ENCODE measurements at places on chromosomes 3 and 15. TPM values are rescaled to one million over a fixed set of nuclear protein-coding genes. Genes with fewer than 3 reads are reported as not detected.

DNA sequence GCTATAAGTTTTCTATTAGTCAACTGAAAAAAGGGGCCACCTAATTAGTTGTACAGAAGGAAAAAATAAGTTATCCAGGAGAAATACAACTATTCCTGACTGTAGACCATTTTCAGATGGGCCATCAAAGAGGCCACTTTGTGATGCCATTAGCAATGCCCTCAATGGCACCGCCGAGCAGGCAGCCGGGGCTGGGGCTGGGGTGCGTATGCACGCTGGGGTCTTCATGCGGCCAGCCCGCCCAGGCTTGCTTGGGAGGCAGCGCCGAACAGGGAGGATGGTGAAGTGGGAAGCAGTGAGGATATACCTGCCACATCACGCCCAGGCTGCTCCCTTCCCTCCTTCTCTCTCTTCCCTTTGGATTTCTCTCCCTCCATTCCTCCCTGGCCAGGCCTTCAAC lies 128.4 kb downstream of the XXYLT1 start:
- no peak overlapping the region for H3K4me3 ChIP-seq
- peaks cover 7% of the 10 kb centered on the region for H3K36me3 ChIP-seq
- no peak overlapping the region for H3K27ac ChIP-seq
- no peaks in the 10 kb centered on the region for H3K27me3 ChIP-seq

GRCh38 chr3:24046214-24046613 lies 101.1 kb downstream of the NR1D2 start:
- no peaks in the 10 kb centered on the region for H3K4me1 ChIP-seq
- no peak for DNase-seq
- H3K27ac ChIP-seq: no peak overlapping the region
- H3K4me3 ChIP-seq: no peak overlapping the region
- no peaks in the 10 kb centered on the region for H3K36me3 ChIP-seq

DNA sequence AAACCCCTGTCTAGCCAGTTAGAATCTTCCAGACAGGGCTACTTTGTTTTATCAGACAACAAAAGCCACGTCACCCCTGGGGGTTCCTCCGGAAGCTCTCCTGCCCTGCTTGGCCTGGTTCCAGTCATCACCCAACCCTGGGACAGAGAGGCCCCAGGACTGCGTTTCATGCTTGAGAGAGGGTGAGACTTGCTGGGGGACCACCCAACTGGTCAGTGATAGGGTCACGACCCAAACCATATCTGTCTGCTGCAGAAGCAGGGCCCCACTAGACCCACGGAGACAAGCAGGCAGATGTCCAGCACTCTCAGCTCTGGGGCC lies 1.2 kb downstream of the NT5DC2 start:
- H3K27ac ChIP-seq: peak overlapping the region; percentile 82
- peak; percentile 89 for DNase-seq
- H3K27me3 ChIP-seq: no peaks in the 10 kb centered on the region
- peaks cover 51% of the 10 kb centered on the region for H3K4me1 ChIP-seq
- H3K4me3 ChIP-seq: peak overlapping the region; percentile 75

GRCh38 chr3:69391554-69391953 lies 5.7 kb upstream of the FRMD4B start:
- no peak for DNase-seq
- H3K36me3 ChIP-seq: no peaks in the 10 kb centered on the region
- no peak overlapping the region for H3K4me3 ChIP-seq
- no peaks in the 10 kb centered on the region for H3K27me3 ChIP-seq
- no peaks in the 10 kb centered on the region for H3K4me1 ChIP-seq

- H3K27ac ChIP-seq: no peak overlapping the region
- no peaks in the 10 kb centered on the region for H3K36me3 ChIP-seq
- H3K27me3 ChIP-seq: no peaks in the 10 kb centered on the region
- H3K4me3 ChIP-seq: no peak overlapping the region
- H3K4me1 ChIP-seq: no peaks in the 10 kb centered on the region
- no peak for DNase-seq
These were observed 84.6 kb upstream of the SLC7A14 start for GRCh38 chr3:170670504-170670903.

- H3K4me1 ChIP-seq: no peaks in the 10 kb centered on the region
- H3K27me3 ChIP-seq: no peaks in the 10 kb centered on the region
These were observed 18.9 kb upstream of the SLC27A2 start for GRCh38 chr15:50162969-50163718.

GRCh38 chr3:73060302-73060723 lies 1.1 kb upstream of the EBLN2 start:
- DNase-seq: no peak
- no peak overlapping the region for H3K27ac ChIP-seq
- no peaks in the 10 kb centered on the region for H3K4me1 ChIP-seq
- H3K36me3 ChIP-seq: peaks cover 64% of the 10 kb centered on the region
- H3K4me3 ChIP-seq: no peak overlapping the region

GRCh38 chr3:11600501-11601282 lies 43.0 kb downstream of the VGLL4 start:
- peaks cover 14% of the 10 kb centered on the region for H3K4me1 ChIP-seq
- no peaks in the 10 kb centered on the region for H3K27me3 ChIP-seq
- H3K4me3 ChIP-seq: no peak overlapping the region
- no peak for DNase-seq

- no peaks in the 10 kb centered on the region for H3K36me3 ChIP-seq
- no peak overlapping the region for H3K4me3 ChIP-seq
- no peak overlapping the region for H3K27ac ChIP-seq
- H3K4me1 ChIP-seq: no peaks in the 10 kb centered on the region
- peaks cover 5% of the 10 kb centered on the region for H3K27me3 ChIP-seq
These were observed 569 bp upstream of the ALDH1A3 start for GRCh38 chr15:100879061-100879463.

- H3K36me3 ChIP-seq: 0 out of 3 replicates have a peak, but pooled peaks cover under 1% of the 10 kb centered on the region
- H3K4me1 ChIP-seq: peaks cover 34% of the 10 kb centered on the region
- H3K27me3 ChIP-seq: no peaks in the 10 kb centered on the region
These were observed 9.0 kb downstream of the MYD88 start for GRCh38 chr3:38147421-38147820.

- H3K27ac ChIP-seq: no peak overlapping the region
- DNase-seq: no peak
- peaks cover 59% of the 10 kb centered on the region for H3K27me3 ChIP-seq
- H3K4me3 ChIP-seq: no peak overlapping the region
These were observed 12.7 kb downstream of the OXTR start for GRCh38 chr3:8756671-8757070.

DNA sequence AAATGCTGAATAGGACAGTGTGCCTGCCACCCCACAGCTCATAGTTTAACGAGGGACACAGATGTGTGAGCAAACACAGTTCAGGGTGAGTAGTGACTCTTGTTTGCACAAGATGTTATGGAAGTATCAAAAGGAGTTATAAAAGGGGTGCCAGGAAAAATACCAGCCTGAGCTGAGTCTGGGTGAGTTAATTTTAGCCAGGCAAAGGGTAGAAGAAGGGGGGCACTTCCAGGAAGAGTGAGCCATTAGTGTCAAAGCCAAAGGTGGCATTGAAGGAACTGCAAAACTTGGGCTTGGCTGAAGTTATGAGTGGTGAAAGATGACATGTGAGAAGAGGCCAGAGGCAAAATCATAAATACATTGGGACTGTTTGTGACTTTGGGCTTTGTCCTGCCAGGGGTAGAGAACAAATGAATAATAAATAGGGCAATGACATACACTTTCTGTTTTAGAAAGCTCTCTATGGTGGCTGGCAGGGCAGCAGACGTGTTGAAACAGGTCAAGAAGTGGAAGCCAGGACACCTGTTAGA lies 1.9 kb upstream of the SPPL2A start:
- no peaks in the 10 kb centered on the region for H3K36me3 ChIP-seq
- no peak for DNase-seq
- H3K4me1 ChIP-seq: peaks cover 14% of the 10 kb centered on the region
- no peak overlapping the region for H3K27ac ChIP-seq
- H3K4me3 ChIP-seq: no peak overlapping the region

DNA sequence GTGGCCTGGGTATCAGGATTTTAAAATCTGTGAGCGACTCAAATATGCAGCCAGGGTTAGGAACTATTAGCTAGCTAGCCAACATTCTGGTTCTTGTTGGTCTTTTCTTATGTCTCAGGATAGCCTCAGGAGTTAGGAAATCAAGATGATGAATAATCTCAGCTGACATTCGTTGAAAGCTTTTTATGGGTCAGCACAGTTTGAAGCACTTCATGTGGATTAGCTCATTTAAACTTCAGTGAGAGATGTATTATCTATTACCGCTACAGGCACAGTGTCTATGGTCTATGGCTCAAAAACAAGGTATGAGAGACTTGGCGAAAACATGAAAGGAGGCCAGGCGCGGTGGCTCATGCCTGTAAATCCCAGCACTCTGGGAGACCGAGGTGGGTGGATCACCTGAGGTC lies 187.5 kb upstream of the THRB start:
- H3K27me3 ChIP-seq: no peaks in the 10 kb centered on the region
- H3K36me3 ChIP-seq: no peaks in the 10 kb centered on the region
- H3K27ac ChIP-seq: no peak overlapping the region
- DNase-seq: no peak
- H3K4me3 ChIP-seq: no peak overlapping the region

GRCh38 chr3:126448136-126448892 lies 27.4 kb downstream of the ZXDC start:
- H3K4me3 ChIP-seq: no peak overlapping the region
- H3K36me3 ChIP-seq: peaks cover 30% of the 10 kb centered on the region
- H3K27me3 ChIP-seq: no peaks in the 10 kb centered on the region
- DNase-seq: no peak
- no peak overlapping the region for H3K27ac ChIP-seq
- no peaks in the 10 kb centered on the region for H3K4me1 ChIP-seq

DNA sequence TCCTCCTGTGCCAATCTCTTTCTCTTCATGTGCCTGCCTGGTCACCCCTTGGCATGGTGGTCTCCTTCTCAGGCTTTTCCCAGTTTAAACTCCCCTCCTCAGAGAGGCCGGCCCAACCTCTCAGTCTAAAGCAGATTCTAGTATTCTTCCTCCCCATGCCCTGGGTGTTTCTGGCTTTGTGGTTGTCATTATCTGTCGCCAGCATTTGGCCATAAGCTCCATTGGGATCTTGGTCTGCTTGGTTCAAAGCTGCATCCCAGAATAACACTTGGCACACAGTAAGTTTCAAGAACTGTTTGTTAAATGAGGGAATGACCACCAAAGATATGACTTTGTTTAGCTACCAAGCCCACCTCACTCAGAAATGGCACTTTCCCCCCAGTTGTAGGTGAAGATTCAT lies 11.2 kb upstream of the RAD18 start:
- H3K27me3 ChIP-seq: peaks cover 11% of the 10 kb centered on the region
- no peak for DNase-seq
- H3K4me3 ChIP-seq: no peak overlapping the region
- no peak overlapping the region for H3K27ac ChIP-seq
- H3K4me1 ChIP-seq: no peaks in the 10 kb centered on the region

GRCh38 chr3:159886050-159886449 lies 102.6 kb upstream of the IL12A start:
- 0 out of 2 replicates have a peak, but pooled peaks cover 3% of the 10 kb centered on the region for H3K27me3 ChIP-seq
- no peaks in the 10 kb centered on the region for H3K36me3 ChIP-seq
- no peak overlapping the region for H3K27ac ChIP-seq
- no peak overlapping the region for H3K4me3 ChIP-seq

- H3K27me3 ChIP-seq: no peaks in the 10 kb centered on the region
- no peak overlapping the region for H3K27ac ChIP-seq
- no peak overlapping the region for H3K4me3 ChIP-seq
- no peaks in the 10 kb centered on the region for H3K36me3 ChIP-seq
- no peaks in the 10 kb centered on the region for H3K4me1 ChIP-seq
These were observed 142.8 kb upstream of the PLSCR5 start for GRCh38 chr3:146747928-146748327.

- H3K36me3 ChIP-seq: no peaks in the 10 kb centered on the region
- H3K27me3 ChIP-seq: no peaks in the 10 kb centered on the region
- no peak overlapping the region for H3K4me3 ChIP-seq
- H3K27ac ChIP-seq: no peak overlapping the region
- no peak for DNase-seq
These were observed 17.4 kb upstream of the ST3GAL6 start for GRCh38 chr3:98745718-98746117.

- H3K36me3 ChIP-seq: no peaks in the 10 kb centered on the region
- peak; percentile 58 for DNase-seq
- no peak overlapping the region for H3K4me3 ChIP-seq
- H3K4me1 ChIP-seq: no peaks in the 10 kb centered on the region
- H3K27ac ChIP-seq: no peak overlapping the region
These were observed 31.4 kb upstream of the PRTG start for GRCh38 chr15:55774113-55774970.

- no peaks in the 10 kb centered on the region for H3K27me3 ChIP-seq
- no peak for DNase-seq
- peaks cover 11% of the 10 kb centered on the region for H3K36me3 ChIP-seq
- no peak overlapping the region for H3K4me3 ChIP-seq
- H3K4me1 ChIP-seq: no peaks in the 10 kb centered on the region
- H3K27ac ChIP-seq: no peak overlapping the region
These were observed 25.3 kb downstream of the STARD5 start for GRCh38 chr15:81298611-81299010.

DNA sequence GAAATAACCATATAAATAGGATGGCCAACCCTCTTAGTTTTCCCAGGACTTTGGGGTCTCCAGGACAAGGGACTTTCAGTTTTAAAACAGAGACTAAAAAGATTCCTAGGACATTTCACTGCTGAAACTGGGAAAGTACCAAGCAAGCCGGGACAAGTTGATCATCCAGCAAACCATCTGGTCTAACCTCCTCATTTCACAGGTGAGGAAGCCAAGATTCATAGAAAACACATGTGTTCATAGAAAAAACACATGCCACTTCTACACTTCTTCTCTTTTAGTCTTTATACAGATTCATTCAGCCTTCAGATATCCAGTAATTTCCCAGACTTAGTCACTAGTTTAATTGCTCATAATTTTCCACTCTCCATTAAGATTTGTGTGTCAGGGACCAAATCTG lies 165.6 kb upstream of the CCDC54 start:
- H3K4me3 ChIP-seq: no peak overlapping the region
- H3K4me1 ChIP-seq: no peaks in the 10 kb centered on the region
- no peaks in the 10 kb centered on the region for H3K36me3 ChIP-seq
- no peaks in the 10 kb centered on the region for H3K27me3 ChIP-seq
- no peak for DNase-seq
- H3K27ac ChIP-seq: no peak overlapping the region

DNA sequence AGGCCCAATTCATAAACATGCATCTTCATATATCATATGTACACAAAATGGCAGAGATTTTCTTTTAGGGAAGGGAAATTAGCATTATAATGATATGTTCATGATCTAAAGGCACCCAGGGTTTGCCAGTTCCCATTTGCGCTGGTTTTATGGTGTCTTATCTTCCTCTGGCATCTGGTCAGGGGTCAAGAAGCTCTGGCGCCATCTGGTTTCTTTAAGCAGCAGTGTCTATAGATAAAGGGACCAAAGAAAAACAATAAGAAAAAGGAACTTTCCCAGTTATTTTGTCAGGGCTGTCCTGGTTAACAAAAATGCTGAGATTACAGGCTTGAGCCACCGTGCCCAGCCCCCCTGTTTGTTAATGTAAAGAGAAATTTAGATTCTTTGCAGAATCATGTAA lies 3.3 kb upstream of the DCP1A start:
- H3K36me3 ChIP-seq: no peaks in the 10 kb centered on the region
- DNase-seq: peak; percentile 63
- H3K27ac ChIP-seq: no peak overlapping the region
- peaks cover 21% of the 10 kb centered on the region for H3K4me1 ChIP-seq

- H3K27ac ChIP-seq: peak overlapping the region; percentile 56
- H3K4me1 ChIP-seq: peaks cover 80% of the 10 kb centered on the region
- H3K4me3 ChIP-seq: no peak overlapping the region
- no peak for DNase-seq
- H3K27me3 ChIP-seq: no peaks in the 10 kb centered on the region
These were observed 5.6 kb downstream of the RAB8B start for GRCh38 chr15:63194880-63195568.

SLC27A2 gene
- polyA plus RNA-seq: 16.6 TPM

CRABP1 gene
- not detected for polyA plus RNA-seq

SCN11A gene
- not detected for polyA plus RNA-seq

ATP13A5 gene
- not detected for polyA plus RNA-seq

ANKRD63 gene
- polyA plus RNA-seq: 0.63 TPM

DNASE1L3 gene
- not detected for polyA plus RNA-seq

TRIM69 gene
- polyA plus RNA-seq: 2.0 TPM

NEO1 gene
- polyA plus RNA-seq: 0.13 TPM

PRR20G gene
- not detected for polyA plus RNA-seq

Measured in K562 (cell line).